ENCODE measurements at places on chromosomes 2 and 18. TPM values are rescaled to one million over a fixed set of nuclear protein-coding genes. Genes with fewer than 3 reads are reported as not detected.

RASGRP3 gene
- total RNA-seq: 0.07 TPM

APCDD1 gene
- 49.8 TPM for total RNA-seq

SMIM21 gene
- total RNA-seq: not detected

ECEL1 gene
- 43.9 TPM for total RNA-seq

DNA sequence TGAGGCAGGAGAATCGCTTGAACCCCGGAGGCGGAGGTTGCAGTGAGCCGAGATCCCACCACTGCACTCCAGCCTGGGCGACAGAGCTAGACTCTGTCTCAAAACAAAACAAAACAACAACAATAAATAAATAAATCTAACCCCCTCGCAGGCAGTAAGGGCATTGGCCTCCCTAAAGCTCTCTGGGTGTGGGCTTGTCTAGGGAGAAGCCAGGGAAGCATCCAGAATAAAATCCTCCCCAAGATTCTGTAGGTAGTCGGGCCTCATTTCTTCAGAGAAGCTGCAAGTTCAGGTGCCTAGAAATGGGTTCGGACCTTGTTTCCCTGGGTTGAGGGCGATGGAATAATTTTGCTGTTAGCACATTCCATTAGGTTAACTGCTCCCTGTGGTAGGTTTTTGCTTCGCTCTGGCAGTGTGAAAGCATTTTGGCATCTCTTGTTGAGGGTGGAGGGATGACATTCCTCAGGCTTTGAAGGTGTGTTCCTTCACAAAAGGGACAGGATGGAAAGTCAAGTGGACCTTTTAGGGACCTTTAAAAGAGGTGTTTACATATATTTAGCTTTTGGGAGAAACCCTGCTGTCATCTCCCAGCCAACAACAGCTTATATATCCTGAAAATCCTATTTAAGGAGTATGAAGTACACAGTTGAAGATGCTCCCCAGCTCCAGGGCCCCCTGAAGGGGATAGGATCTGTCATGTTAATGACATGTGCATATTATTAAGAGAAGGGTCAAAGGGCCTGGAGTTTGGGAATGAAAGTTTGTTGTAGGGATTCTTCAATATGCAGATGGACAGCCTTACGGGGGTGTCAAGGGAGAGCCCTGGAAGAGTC lies 17.7 kb downstream of the MYCN start:
- no peak for DNase-seq
- H3K36me3 ChIP-seq: peaks cover 3% of the 10 kb centered on the region
- no peaks in the 10 kb centered on the region for H3K27me3 ChIP-seq
- H3K27ac ChIP-seq: no peak overlapping the region
- no peak overlapping the region for H3K4me3 ChIP-seq

- H3K4me1 ChIP-seq: peaks cover 38% of the 10 kb centered on the region
- H3K27me3 ChIP-seq: no peaks in the 10 kb centered on the region
- no peak overlapping the region for H3K4me3 ChIP-seq
- no peak overlapping the region for H3K27ac ChIP-seq
- DNase-seq: no peak
- peaks cover 16% of the 10 kb centered on the region for H3K36me3 ChIP-seq
Observed at GRCh38 chr2:133660510-133660909, 92.2 kb upstream of the NCKAP5 start.

- peaks cover 22% of the 10 kb centered on the region for H3K4me1 ChIP-seq
- H3K36me3 ChIP-seq: no peaks in the 10 kb centered on the region
- peak overlapping the region; percentile 6 for H3K27ac ChIP-seq
- no peak overlapping the region for H3K4me3 ChIP-seq
- H3K27me3 ChIP-seq: no peaks in the 10 kb centered on the region
Observed at GRCh38 chr2:217801115-217801531, 201.7 kb downstream of the TNS1 start.

- H3K27ac ChIP-seq: peak overlapping the region; percentile 27
- no peak overlapping the region for H3K4me3 ChIP-seq
- no peaks in the 10 kb centered on the region for H3K36me3 ChIP-seq
- H3K4me1 ChIP-seq: no peaks in the 10 kb centered on the region
Observed at GRCh38 chr18:36274083-36274715, 23.3 kb upstream of the FHOD3 start.

DNA sequence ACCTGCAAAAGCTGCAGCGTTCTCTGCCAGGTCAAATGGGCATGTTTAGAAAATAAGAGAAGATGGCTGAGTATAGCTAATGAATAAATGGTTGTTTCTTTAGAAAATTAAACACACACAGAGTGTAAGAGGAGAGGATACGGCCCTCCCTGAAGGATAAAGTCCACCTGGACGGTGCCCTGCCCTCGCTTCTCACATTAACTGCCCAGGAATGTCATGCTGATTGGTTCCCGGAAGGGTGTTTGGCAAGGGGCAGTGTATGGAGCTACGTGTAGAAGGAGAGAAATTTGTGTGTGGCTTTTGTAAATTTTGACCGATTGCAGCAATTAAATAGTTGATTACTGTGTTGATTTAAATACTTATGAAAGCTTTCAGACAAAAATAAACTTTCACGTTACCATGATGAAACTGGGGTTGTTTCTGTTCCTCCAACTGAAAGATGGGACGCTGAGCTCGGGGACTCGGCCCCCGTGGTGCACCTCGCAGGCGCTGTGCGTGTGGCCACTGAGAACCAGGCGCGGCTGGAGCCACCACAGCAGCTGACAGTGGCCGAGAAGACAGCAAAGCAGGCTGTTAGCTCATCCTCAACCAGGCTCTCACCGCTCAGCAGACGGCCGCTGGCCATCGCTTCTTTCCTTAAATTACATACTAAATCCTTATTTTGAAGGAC lies 22.7 kb downstream of the MPPE1 start:
- H3K4me1 ChIP-seq: no peaks in the 10 kb centered on the region
- H3K27ac ChIP-seq: no peak overlapping the region
- H3K27me3 ChIP-seq: no peaks in the 10 kb centered on the region

DNA sequence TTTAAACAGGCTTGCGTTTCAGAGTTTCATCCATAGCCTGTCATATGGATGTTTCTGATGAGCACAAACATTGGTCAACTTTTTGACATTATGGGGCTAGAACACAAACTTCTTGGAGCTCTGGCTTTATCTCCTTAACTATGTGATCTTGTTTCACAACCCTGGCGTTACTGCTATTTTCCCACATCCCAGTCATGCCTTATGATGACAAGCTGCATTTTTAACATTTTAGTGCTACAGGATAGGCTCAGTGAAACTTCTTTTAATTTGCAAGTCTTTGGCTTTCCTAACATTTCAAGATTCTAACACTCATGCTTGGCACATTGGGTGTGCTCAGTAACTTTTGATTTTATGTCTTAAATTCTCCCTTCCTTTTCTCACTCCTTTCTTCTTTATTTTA lies 21.0 kb upstream of the PDE1A start:
- no peak for DNase-seq
- no peak overlapping the region for H3K27ac ChIP-seq
- H3K4me1 ChIP-seq: peaks cover 5% of the 10 kb centered on the region
- no peak overlapping the region for H3K4me3 ChIP-seq
- peaks cover 5% of the 10 kb centered on the region for H3K36me3 ChIP-seq
- no peaks in the 10 kb centered on the region for H3K27me3 ChIP-seq

- H3K27me3 ChIP-seq: peaks cover 94% of the 10 kb centered on the region
- DNase-seq: no peak
- H3K4me1 ChIP-seq: peaks cover 10% of the 10 kb centered on the region
Observed at GRCh38 chr2:218857371-218858137, 2.1 kb upstream of the WNT6 start.

DNA sequence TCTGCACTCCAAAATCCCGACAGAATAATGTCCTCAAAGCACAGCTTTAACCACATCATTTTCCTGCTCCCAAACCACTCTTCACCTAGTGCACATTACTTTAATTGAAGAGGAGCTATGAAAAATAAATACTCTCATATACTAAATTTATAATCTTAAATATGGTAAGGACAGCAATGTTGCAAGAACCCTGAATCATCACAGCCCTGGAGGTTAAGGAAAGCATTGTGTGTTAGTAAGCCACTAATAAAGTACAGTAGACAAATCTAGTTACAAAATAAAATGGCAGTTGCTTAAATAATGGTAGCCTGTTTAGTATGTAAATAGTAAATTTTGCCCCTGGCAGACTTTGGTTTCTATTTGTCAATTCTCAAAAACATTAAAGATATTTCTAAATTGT lies 27.0 kb upstream of the CCDC178 start:
- H3K27me3 ChIP-seq: no peaks in the 10 kb centered on the region
- no peak for DNase-seq
- H3K4me3 ChIP-seq: no peak overlapping the region
- H3K27ac ChIP-seq: peak overlapping the region; percentile 55

DNA sequence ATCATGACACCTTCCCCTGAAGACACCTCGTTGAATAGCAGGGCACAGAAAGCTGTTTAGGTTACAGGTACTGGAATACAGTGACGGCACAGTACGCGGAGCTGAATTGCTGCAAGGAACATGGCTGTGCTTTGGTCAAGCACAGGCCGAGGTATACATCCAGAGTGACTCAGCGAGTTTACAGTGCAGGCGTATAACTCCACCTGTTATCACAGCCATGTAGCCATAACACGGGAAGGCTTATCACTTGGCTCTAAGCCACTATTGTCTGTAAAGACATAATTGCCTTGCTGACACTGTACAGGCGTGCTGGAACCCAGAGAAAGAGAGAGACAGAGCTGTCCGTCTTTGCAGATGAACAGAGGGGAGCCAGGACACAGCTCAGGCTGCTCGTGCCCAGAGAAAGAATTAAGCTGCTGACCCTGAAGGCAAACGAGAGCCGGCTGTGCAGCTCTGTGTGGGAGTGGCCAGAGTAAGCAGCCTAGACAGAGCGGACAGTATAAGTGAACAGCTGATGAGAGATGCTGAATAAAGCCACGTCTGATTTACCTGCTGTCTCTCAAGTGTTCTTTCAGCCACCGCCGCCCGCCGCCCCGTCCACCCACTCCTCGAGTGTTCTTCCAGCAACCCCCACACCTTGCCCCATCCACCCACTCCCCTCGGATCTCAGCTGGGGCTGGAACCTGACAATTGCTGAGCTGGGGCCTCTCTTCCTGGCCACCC lies 87.3 kb upstream of the PPP1CB start:
- H3K27ac ChIP-seq: no peak overlapping the region
- H3K4me1 ChIP-seq: peaks cover 19% of the 10 kb centered on the region
- H3K27me3 ChIP-seq: no peaks in the 10 kb centered on the region
- no peaks in the 10 kb centered on the region for H3K36me3 ChIP-seq
- H3K4me3 ChIP-seq: no peak overlapping the region

All from neural crest cell (in vitro differentiated cells).